ENCODE measurements at places on chromosomes 3 and 15.
A peak's percentile ranks its signal among the peaks of the same experiment; 100 is the strongest.

DNA sequence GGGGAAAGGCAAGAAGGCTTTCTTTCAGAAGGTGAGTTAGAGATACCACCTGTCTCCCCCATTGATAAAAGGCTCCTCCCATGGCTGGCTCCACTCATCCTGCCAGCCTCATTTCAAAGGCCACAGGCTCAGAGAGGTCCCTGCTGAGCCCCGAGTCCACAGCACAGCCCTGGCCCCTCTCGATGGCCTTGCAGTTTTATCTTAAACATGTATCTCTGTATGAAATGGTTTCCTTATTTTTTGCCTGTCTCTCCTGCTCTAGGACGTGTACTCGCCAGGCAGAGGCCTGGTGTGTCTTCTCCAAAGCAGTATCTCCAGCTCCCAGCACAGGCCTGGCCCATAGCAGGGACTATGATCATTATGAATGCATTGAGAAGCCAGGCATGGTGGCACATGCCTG lies 160.5 kb upstream of the NSMCE3 start:
- no peak for DNase-seq

DNA sequence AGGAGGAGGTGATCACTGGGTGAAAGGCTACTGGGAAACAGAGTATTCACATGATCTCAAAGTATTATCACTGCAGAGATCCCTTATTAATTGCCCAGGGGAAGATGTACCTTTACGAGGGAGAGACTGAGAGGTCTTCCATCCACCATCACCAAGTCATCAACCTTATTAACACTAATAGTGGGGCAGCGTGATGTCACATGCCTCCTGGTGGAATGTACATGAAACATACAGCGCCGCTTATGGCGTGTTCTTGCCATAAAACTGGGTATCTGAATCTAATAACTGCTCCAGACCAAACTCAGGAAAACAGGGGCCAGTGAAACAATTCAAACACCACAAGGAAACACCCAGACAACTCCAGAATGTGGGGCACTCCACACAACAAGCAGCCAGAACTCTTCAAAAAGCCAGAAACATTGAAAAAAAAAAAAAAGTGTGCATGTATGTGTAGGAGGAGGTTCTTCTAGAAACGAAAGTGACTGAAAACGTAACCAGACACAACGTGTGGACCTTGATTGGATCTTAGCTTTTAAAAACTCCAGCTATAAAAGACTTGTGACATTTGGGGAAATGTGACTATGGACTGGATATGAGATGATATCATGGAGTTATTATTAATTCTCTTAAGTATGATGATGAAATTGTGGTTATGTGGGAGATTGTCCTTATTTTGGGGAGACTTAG lies 4.6 kb downstream of the STIMATE start:
- DNase-seq = peak; percentile 59

GRCh38 chr15:77852241-77853007 lies 219.7 kb upstream of the LINGO1 start:
- no peak for DNase-seq

- no peak for DNase-seq
These were observed 25.6 kb upstream of the ARL8B start for GRCh38 chr3:5096336-5097008.

DNA sequence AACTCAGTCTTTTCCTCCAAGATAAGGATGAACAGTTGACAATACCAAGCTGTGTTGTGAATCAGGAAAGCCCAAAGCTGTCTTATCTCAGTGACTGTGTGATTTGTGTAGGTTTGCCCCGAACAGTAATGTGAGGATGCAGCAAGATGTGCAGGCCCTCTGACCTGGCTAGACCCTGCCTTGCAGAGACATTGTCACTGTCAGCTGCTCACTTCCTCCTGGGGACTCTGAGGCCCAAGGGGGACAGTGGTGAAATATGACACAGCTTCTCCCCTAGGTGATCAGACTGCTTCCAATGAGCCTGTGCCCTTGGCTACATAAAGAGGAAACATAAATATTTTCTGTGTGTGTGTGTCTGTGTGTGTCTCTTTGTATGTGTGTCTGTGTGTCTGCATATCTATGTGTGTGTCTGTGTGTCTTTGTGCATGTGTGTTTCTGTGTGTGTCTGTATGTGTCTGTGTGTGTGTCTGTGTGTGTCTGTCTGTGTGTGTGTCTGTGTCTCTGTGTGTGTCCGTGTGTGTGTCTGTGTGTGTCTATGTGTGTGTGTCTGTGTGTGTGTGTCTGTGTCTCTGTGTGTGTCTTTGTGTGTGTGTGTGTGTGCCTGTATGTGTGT lies 21.7 kb downstream of the LRRK1 start:
- DNase-seq = peak; percentile 29

DNA sequence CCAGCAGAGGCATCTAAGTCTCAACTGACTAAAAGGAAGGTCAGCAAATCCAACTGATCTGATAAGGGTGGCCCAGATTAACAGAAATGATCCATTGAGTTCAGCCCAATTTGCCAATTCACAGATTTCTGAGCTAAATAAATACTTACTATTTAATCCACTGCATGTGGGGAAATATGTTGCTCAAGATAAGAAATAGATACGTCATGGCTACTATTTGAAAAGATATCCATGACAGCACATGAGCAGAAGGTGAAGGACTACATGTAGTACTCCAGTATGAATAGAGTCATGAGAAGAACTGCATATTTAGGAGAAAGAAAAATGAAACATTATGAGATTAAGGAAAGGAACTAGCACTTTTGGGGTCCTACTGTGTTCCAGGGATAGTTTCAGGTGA lies 332.4 kb downstream of the ARPP21 start:
- DNase-seq = no peak

GRCh38 chr15:25208735-25209134 lies 230.1 kb downstream of the UBE3A start:
- DNase-seq = no peak

GRCh38 chr3:41673650-41674049 lies 288.3 kb downstream of the ULK4 start:
- DNase-seq = no peak

- no peak for DNase-seq
These were observed 112.1 kb downstream of the SEMA5B start for GRCh38 chr3:122915300-122916055.

DNA sequence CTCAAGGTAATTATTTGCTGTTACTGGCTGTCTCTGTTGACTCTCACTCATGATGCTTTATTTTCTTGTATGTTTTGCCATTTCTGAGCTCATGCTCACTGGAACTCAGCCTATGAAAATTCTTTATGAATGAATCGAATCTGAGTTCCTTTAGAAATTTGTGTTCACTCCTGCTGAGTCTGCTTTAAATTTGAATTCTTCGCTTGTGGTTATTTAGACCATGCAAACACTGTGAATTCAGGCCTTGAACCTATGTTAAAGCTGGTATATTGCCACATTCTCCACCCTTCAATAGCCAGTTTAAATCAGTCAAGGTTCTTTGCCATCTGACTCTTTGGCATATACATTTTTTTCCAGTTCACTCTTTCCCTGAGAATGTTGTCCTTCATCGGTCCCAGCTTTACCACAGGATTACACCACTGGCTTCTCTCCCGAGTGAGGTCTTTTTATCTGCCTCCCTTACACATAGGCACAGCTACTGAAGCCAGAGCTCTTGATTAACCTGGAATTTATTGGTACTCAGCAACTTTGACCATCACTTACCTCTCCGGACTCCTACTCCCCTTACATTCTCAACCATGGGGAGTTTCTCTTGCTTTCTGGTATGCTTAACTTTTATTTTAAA lies 400.6 kb downstream of the VPS13C start:
- DNase-seq = no peak

GRCh38 chr3:173225351-173225750 lies 84.3 kb upstream of the SPATA16 start:
- DNase-seq = no peak

DNA sequence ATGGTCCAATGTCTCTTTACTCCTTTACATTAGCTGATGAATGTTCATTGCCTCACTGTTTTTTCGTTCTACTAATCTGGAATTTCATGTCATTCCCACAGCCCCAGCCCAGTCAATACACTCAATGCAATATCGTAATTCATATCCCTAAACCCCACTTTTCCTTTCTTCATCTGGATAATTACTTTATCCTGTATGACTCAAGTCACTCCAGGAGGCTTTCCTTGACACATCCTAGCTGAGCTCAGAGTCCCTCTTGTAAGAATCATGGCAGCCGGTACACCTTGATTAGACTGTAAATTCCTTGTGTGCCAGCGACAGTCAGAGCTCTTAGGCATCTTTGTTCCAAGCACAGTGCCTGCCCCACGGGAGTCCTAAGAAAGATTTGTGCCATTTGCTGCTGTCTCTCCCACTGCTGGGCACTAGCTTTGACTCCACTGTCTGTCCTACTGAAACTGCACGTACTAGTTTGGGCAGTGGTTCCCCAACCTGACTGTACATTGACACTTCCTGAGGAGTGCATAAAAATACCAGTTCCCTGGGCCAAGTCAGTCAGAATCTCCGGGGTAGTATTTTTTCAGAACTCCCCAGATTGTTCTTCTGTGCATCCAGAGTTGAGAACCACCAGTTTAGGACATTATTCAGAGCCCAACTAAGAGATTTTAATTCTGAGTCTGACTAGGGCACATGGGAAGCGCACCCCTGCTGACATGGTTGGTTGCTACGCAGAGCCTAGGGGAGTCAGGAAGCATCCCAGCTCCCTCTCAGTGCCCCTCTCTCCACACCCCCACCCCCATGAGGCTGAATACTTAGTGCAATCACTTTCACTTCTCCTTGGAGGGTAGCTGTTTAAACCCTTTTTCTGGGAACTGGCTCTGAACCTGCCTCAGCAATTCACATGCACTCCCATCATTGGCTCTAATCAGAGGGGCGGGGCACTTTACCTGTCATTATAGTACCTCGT lies 19.5 kb upstream of the C3orf70 start:
- no peak for DNase-seq

DNA sequence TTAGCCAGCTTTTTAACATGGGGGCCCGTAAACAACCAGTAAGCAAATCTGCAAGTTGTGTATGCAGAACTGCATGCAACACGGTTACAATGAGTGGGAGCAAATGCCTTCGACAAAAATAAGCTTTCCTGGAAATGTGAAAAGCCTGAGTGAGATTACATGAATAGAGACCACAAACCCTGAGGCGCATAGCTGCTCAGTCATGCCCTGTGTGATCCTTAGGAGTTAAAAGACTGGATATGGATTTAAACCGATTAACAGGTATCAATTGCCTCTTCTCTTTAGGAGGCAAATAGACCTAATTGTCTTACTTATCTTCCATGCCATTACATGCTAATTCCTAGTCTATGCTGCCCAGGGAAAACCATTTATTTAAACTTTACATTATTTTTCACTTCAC lies 810.3 kb downstream of the ROBO1 start:
- DNase-seq = no peak

DNA sequence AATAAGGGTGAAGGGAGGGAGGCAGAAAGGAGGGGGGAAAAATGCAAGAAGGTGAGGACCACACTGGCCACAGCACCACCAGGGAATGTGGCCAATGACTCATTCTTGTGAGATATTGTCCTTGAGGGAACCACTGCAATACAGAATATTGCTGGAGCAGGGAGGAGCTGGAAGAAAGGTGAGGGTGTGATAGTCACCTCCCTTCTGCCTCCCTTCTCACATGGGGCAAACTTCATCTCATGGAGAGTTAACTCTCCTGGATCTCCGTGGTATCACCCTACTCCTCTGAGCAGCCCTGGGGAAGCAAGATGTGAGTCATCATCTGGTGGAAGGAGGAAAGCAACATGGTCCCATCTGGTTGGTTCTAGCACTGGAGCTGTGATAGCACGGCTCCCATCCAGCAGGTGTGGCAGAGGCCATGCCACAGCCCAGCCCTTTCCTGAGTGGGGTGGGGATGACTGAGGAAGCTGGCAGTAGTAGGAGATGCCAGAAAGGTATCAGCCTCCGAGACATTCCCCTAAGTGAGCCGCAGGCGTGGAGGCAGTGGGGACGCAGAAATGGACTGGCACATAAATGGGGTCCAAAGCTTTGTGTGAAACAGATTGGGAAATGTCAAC lies 115.9 kb upstream of the LPP start:
- DNase-seq = no peak

- no peak for DNase-seq
These were observed 375.0 kb downstream of the WDR72 start for GRCh38 chr15:53384417-53384816.

GRCh38 chr15:73806698-73807483 lies 53.7 kb upstream of the INSYN1 start:
- no peak for DNase-seq

- no peak for DNase-seq
These were observed 255.8 kb downstream of the SLCO3A1 start for GRCh38 chr15:92109191-92109873.

GRCh38 chr3:168782193-168782592 lies 686.5 kb upstream of the GOLIM4 start:
- DNase-seq = no peak

DNA sequence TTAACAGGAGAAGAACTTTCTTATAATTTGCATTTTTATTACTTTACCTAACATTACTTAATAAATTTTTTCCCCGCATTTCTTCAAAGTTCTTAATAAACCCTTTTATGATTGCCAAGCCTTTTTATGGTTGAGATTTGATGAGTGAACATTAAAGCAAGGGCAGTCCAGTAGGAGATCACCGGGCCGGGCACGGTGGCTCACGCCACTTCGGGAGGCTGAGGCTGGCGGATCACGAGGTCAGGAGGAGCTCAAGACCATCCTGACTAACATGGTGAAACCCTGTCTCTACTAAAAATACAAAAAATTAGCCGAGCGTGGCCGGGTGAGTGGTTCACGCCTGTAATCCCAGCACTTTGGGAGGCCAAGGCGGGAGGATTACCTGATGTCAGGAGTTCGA lies 61.4 kb upstream of the TRA2B start:
- no peak for DNase-seq

DNA sequence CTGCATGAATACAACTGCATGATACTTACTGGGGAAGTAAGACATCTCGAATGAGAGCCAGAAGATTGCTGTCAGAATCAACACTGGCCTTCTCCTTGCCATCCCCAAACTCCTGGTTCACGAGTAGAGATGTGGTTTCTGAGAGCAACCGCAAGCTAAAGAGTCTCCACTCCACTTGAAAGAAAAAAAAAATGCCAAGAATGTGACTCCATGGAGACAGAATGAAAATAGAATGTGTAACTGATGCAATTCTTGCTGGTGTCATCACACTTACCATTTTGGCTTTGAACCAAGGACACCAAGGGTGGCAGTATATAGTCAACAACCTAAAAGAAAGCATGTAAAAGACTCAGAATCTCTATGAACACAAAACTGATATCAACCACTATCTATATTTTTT lies 280.4 kb downstream of the ULK4 start:
- no peak for DNase-seq

- no peak for DNase-seq
These were observed 228.9 kb downstream of the XXYLT1 start for GRCh38 chr3:195041871-195042742.

GRCh38 chr15:65805019-65805745 lies 13.1 kb upstream of the DENND4A start:
- DNase-seq = no peak
